WTC11 (cell line): ENCODE measurements at places on chromosomes 4 and X. TPM values are rescaled to one million over a fixed set of nuclear protein-coding genes. Genes with fewer than 3 reads are reported as not detected.
A peak's percentile ranks its signal among the peaks of the same experiment; 100 is the strongest.

GRCh38 chrX:11929476-11929875, 171.4 kb downstream of the MSL3 start:
- H3K27ac ChIP-seq, result no peak overlapping the region
- no peaks in the 10 kb centered on the region for H3K36me3 ChIP-seq
- no peak overlapping the region for H3K4me3 ChIP-seq
- no peak for DNase-seq
- no peaks in the 10 kb centered on the region for H3K4me1 ChIP-seq

DNA sequence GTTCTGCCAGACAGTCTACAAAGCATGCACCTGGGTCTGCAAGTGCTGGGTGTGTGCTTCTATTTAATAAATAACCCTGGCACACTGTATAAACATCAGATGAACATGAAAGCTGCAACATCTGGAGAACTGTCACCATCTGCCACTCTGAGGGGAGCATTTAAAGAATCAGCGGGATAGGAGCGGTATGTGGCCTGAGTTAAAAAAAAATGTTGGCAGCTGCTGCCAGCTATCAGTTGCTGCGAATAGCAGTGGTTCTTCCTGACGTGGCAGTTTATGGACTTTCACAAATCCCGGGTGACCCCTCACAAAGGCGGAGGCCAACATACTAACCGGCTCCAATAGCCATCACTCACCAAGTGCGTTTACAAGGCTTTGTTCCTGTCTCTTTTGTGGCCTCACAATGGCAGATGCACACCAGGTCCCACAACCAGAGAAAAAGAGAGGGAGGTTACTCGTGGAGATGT, 95.1 kb downstream of the RASL11B start:
- H3K4me3 ChIP-seq, result no peak overlapping the region
- peaks cover 21% of the 10 kb centered on the region for H3K4me1 ChIP-seq
- H3K36me3 ChIP-seq, result no peaks in the 10 kb centered on the region
- no peaks in the 10 kb centered on the region for H3K27me3 ChIP-seq
- no peak for DNase-seq

- DNase-seq, result no peak
- no peaks in the 10 kb centered on the region for H3K36me3 ChIP-seq
- H3K4me3 ChIP-seq, result no peak overlapping the region
- H3K4me1 ChIP-seq, result peaks cover 9% of the 10 kb centered on the region
- no peaks in the 10 kb centered on the region for H3K27me3 ChIP-seq
Measured at GRCh38 chr4:101871962-101872676, 81.6 kb downstream of the BANK1 start.

DNA sequence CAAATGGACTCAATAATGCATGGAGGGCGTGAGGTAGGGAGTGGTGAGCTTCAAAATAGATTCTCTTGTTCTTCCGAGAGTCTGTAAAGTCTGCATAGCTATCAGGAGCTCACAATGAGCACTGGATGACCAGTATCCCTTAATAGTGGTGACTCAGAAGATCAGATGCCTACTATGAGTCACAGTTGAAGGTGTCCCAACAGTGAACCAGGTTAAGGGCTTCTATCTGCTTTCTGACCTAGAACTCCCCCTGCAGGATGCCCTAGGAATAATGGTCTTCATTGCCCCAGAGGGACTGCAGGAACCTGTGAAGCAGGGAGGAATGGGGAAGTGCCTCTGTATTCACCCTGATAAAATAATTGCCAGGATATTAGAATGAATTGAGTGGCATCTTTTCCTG, 22.1 kb downstream of the DGKK start:
- H3K4me3 ChIP-seq, result no peak overlapping the region
- H3K4me1 ChIP-seq, result no peaks in the 10 kb centered on the region
- H3K27ac ChIP-seq, result no peak overlapping the region
- peak; percentile 48 for DNase-seq
- no peaks in the 10 kb centered on the region for H3K27me3 ChIP-seq

BST1 gene
- 1.1 to 1.9 TPM (median 1.4 TPM) in 3 replicates for total RNA-seq

DNA sequence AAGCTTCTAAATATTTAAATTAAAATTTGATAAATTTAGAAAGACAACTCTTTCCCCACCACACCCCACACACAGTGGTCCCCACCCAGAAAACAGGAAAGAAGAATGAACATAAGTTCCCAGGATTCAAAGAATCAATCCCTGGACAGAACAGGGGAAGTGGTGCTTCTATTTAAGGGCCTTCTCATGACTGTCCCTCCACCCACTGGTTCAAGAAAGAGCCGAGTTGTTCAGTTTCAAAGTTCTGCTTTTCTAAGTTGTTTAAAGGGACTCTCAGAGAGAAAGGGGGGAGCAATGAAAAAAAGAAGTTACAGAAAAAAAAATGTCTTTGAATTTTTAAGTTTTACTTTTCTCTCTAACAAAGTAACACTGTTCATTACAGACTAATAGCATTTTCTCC, 195.8 kb downstream of the PDGFC start:
- no peaks in the 10 kb centered on the region for H3K36me3 ChIP-seq
- H3K27ac ChIP-seq, result no peak overlapping the region
- no peaks in the 10 kb centered on the region for H3K27me3 ChIP-seq

GRCh38 chr4:73341454-73341853, 62.6 kb upstream of the ALB start:
- H3K36me3 ChIP-seq, result peaks cover 10% of the 10 kb centered on the region
- peaks cover 29% of the 10 kb centered on the region for H3K4me1 ChIP-seq
- DNase-seq, result peak; percentile 50
- no peak overlapping the region for H3K4me3 ChIP-seq
- H3K27me3 ChIP-seq, result no peaks in the 10 kb centered on the region
- no peak overlapping the region for H3K27ac ChIP-seq

HELT gene
- total RNA-seq, result 0.28 TPM in 1 of 3 replicates, not detected in the others

DNA sequence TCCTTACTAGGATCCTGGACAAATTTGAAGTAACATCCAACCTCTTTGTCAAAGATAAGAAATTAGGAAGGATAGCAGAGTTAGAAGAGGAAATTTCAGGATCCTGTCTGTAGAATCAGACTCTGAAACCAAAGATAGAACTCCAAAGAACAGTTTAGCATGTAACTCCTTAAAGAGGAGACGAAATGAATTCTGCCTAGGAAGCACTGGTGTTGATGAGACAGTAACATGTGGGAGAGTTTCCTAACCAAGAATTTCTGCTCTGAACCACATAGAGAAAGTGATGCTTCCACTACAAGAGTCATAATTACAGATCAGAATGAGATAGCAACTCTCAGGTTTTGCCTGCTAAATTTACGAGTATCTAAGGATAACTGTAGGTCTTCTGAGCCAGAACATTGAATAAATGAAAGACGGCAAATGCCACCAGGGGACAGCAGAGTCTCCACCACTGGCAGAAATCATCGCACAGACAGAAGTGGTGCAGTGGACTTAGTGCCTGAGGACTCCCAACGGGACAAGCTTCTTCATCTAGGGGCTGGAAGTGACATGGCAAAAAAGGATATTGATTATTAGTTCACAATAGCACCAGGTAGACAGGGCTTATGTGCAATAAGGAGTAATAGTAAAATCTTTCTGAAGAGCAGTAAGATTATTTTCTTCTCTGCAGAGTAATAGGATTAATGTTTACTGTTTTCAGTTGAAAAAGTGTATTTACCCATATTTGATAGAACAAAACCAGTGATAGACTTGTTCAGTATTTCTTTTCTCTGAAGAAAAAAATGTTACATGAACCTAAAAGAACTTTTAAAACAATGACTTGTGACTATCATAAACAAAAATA, 6.7 kb upstream of the PPID start:
- H3K4me3 ChIP-seq, result no peak overlapping the region
- H3K4me1 ChIP-seq, result peaks cover 2% of the 10 kb centered on the region; the same call in 1 of the 2 replicates
- H3K36me3 ChIP-seq, result no peaks in the 10 kb centered on the region
- DNase-seq, result peak; percentile 51
- peaks cover 7% of the 10 kb centered on the region for H3K27me3 ChIP-seq

DNA sequence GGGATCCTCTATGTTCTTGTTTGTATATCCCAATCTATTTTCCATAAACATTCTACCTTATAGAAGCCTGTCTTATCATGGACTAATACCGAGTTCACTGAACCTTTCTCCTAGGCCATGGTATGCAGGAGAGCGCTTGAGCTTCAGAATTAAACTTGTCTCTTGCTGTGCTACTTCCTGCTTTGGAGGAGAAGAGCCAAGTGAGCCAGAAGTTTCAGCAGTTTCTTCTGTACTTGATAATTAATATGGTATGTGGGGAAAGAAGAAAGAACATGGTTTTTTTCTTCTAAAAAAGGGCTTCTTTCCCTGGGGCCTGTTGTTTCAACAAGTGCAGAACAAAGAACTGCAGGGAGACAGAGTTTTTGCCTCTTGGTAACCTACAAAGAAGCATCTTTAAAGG, 172.8 kb downstream of the ATG4A start:
- H3K4me3 ChIP-seq, result no peak overlapping the region
- no peaks in the 10 kb centered on the region for H3K4me1 ChIP-seq

SERTM2 gene
- 0.18 to 0.41 TPM (median 0.37 TPM) in 3 replicates for total RNA-seq

DNA sequence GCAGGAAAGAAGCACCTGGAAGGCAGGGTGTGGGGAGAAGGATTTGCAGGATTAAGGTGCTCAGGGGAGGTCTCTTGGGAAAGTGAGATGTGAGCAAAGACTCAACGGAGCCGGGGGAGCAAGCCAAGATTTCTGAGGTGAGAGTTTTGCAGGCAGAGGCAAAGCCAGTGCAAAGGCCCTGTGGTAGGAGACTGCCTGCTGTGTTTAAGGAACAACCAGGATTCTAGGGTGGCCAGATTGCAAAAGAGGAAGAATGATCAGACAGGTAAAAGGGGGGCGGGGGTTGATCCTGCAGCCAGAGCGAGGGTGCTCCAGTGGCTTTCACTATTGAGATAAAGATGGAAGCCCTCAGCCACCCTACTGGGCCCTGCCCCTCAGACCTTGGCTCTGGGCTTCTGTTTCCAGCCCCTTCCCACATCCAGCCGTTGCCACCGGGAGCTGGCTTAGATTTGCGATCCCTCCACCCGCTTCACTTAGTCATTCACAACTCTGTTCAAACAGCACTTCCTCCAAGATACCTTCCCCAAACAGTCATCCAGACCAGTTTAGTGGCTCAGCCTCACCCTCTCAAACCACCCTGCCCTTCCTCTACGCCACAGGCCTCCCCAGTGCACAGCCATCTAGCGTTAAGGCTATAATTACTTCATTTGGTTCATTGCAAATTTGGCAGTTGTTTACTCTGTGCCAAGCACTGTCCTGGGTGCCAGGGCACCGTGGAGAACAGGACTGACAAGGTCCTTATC, 23.3 kb upstream of the BCOR start:
- peaks cover 4% of the 10 kb centered on the region; the same call in 1 of the 2 replicates for H3K36me3 ChIP-seq
- no peak overlapping the region for H3K27ac ChIP-seq
- no peak for DNase-seq
- peaks cover 37% of the 10 kb centered on the region for H3K4me1 ChIP-seq

GRCh38 chr4:182697094-182697493, 220.1 kb downstream of the DCTD start:
- H3K4me3 ChIP-seq, result no peak overlapping the region

- no peaks in the 10 kb centered on the region for H3K4me1 ChIP-seq
- H3K36me3 ChIP-seq, result peaks cover 29% of the 10 kb centered on the region
- H3K27ac ChIP-seq, result no peak overlapping the region
- DNase-seq, result no peak
- H3K4me3 ChIP-seq, result no peak overlapping the region
- H3K27me3 ChIP-seq, result no peaks in the 10 kb centered on the region; the same call in 1 of the 2 replicates
Measured at GRCh38 chrX:65451663-65452062, 82.9 kb downstream of the LAS1L start.

- no peak for DNase-seq
- peak overlapping the region; percentile 85; the same call in 1 of the 2 replicates for H3K27ac ChIP-seq
- H3K4me1 ChIP-seq, result peaks cover 24% of the 10 kb centered on the region
- no peaks in the 10 kb centered on the region for H3K27me3 ChIP-seq
Measured at GRCh38 chrX:65266482-65266881, 268.1 kb downstream of the LAS1L start.

- H3K27ac ChIP-seq, result no peak overlapping the region
- DNase-seq, result no peak
- H3K27me3 ChIP-seq, result peaks cover 9% of the 10 kb centered on the region
- peaks cover 3% of the 10 kb centered on the region; the same call in 1 of the 2 replicates for H3K36me3 ChIP-seq
- H3K4me1 ChIP-seq, result peaks cover 18% of the 10 kb centered on the region
Measured at GRCh38 chr4:30912098-30912714, 192.0 kb downstream of the PCDH7 start.

HOPX gene
- 0.26 to 0.87 TPM (median 0.27 TPM) in 3 replicates for total RNA-seq

FGA gene
- total RNA-seq, result 3.2 to 5.9 TPM (median 3.4 TPM) in 3 replicates

GRCh38 chr4:38601244-38601915, 62.6 kb upstream of the KLF3 start:
- no peak overlapping the region for H3K4me3 ChIP-seq
- H3K4me1 ChIP-seq, result peaks cover 27% of the 10 kb centered on the region
- no peak overlapping the region for H3K27ac ChIP-seq
- H3K27me3 ChIP-seq, result no peaks in the 10 kb centered on the region; the same call in 1 of the 2 replicates

GRCh38 chrX:53324085-53324484, 42.7 kb upstream of the IQSEC2 start:
- no peak overlapping the region for H3K4me3 ChIP-seq
- no peaks in the 10 kb centered on the region; the same call in 1 of the 2 replicates for H3K36me3 ChIP-seq
- peaks cover 17% of the 10 kb centered on the region for H3K27me3 ChIP-seq
- no peak overlapping the region for H3K27ac ChIP-seq

DNA sequence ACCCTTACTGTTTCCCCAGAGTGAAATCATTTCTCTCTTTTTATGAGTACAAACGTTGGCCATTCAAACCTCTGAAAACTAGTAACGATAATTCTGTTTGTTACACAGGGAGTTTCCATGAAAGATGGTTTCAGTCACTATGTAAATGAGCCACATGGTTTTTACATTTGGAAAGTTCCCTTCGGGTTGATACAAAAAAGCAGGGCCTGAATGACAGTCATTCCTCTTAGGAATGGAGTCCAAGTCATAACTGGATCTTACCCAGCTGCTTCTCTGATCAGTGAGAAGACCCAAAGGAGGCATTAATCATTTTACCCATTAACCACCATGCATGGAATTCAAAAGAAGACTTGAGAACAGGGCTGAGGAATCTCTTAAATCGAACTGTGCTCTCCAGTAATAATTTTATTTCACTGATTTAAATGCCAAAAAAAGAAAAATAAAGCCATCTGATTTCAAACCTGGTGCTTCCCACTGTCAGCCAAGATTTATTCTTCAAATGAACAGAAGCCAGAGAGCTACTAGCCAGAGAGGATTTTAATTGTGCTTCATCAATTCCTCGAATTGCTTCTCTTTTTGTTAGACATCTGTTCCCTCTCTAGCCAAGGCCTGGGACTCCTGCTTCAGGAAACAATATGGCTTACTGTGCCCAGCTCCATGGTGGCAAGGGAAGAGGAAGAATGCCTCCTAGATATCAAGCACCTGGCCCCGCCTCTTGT, 3.2 kb downstream of the SOWAHB start:
- H3K36me3 ChIP-seq, result no peaks in the 10 kb centered on the region
- H3K27me3 ChIP-seq, result peaks cover 55% of the 10 kb centered on the region
- peaks cover 16% of the 10 kb centered on the region for H3K4me1 ChIP-seq
